Stimulated activated naive B cell treated with anti-CD40 and anti-IgM and Interleukin-4, amounts not matched to agents 10 μg/mL and 1 μg/mL and 100 μg/mL, for 72 hours (primary cell): ENCODE measurements at places on chromosomes 12 and 14.

DNA sequence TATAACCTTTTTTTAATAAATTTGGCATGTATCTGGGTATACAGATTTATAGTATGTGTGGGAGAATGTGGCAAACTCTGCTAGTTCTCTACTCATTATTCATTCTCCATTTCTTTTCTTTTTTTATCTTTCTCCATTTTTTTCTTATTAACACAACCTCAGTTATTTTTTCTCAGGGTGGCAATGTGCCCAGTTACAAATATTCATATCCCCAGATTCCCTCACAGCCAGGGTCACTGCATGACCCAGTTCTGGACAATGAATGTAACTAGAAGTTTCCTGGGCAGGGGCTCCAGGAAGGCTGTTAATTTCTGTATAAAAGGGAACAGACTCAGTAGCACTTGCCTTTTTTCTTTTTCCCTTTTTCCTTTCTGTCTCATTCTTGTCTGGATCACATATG lies 95.6 kb downstream of the VCPKMT start:
- DNase-seq = no peak

DNA sequence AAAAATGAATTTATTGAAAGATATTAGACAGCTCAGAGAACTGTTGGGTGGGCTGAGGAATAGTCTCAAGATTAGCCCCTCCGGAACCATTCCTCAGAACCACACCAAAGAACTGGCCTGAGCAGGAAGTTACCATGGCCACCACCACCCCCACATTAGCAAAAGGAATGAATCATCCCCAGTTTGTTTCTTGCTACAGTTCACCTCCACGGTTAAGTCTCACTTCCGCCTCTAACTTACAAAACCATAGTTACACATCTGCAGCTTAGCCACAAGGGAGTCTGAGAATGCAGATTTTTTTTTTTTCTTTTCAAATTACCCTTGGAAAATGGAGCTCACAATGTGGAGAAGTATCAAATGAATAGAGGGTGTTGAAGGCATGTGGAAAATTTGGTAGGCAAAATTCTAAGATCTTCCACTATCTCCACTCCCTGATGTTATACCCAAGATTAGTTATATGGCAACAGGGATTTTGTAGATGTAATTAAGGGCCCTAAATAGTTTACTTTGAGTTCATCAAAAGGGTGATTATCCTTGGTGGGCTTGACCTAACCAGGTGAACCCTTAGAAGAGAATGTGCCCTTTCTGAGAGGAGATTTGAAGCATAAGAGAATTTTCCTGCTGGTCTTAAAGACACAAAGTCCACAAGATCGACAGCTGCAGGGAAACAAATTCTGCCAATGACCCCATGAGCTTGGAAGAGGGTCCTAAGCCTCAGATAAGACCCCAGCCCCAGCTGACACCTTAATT lies 129.8 kb upstream of the KRR1 start:
- DNase-seq = peak; percentile 51

GRCh38 chr14:64506721-64507120 lies 2.2 kb downstream of the ZBTB1 start:
- DNase-seq = no peak

- no peak for DNase-seq
These were observed 30.1 kb upstream of the CERS5 start for GRCh38 chr12:50197297-50197727.

DNA sequence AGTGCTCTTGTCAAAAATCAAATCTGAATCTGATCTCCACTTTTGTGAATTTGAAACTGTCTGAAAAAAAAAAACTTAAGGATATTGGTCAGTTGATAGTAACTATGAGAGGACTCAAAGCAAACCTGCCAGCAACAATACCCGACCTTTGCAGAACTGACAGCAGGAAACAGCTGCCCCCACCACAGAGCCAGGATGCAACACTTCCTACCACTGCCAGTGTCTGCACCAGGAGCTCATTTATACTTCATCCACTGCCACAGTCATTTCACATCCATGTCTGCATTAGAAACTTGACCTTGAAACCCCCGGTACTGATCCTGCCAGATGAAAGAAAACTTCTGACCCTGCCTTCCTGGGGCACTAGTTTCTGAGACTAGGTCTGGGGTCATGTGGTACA lies 27.4 kb upstream of the RXYLT1 start:
- no peak for DNase-seq

- DNase-seq = no peak
These were observed 57.1 kb upstream of the PCED1B start for GRCh38 chr12:47022296-47022695.

DNA sequence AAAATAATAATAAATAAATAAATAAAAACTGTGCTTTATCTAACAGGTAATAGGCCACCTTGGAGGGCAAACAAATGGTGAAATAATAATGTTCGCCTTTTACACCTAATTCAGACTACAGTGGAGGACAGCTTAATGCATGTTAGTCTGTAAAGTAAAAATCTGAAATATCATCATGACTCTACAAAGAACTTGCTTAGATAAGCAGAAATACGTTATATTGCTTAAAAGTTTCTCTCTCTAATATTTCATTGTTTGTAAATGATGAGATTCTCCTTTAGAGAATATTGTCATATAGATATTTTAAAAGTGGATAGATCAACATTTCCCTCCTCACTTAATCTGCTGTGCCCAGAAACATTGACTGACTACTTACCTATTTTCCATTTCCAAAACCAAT lies 98.7 kb upstream of the PDZRN4 start:
- DNase-seq = no peak

- no peak for DNase-seq
These were observed 209.7 kb downstream of the SYNE2 start for GRCh38 chr14:64062381-64063115.

DNA sequence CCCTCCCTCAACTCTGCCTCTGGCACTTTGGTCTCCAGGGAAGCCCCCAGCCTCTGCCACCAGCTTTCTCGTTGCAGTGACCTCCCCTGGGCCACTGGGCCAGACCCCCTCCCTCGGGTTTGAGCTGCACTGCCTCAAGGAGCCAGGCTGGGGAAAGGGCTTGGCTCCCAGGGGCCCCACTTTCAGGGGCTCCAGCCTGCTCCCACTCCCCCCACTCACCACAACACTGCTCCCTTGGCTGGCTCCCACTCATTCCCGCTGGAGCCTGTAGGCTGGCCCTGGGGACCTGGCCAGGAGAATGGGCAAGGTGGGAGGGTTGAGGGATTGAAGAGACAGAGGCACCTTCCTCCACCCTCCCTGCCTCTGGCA lies 19.3 kb upstream of the KIF26A start:
- DNase-seq = no peak
